ENCODE measurements at places on chromosomes 13 and 19. TPM values are rescaled to one million over a fixed set of nuclear protein-coding genes. Genes with fewer than 3 reads are reported as not detected.

DNA sequence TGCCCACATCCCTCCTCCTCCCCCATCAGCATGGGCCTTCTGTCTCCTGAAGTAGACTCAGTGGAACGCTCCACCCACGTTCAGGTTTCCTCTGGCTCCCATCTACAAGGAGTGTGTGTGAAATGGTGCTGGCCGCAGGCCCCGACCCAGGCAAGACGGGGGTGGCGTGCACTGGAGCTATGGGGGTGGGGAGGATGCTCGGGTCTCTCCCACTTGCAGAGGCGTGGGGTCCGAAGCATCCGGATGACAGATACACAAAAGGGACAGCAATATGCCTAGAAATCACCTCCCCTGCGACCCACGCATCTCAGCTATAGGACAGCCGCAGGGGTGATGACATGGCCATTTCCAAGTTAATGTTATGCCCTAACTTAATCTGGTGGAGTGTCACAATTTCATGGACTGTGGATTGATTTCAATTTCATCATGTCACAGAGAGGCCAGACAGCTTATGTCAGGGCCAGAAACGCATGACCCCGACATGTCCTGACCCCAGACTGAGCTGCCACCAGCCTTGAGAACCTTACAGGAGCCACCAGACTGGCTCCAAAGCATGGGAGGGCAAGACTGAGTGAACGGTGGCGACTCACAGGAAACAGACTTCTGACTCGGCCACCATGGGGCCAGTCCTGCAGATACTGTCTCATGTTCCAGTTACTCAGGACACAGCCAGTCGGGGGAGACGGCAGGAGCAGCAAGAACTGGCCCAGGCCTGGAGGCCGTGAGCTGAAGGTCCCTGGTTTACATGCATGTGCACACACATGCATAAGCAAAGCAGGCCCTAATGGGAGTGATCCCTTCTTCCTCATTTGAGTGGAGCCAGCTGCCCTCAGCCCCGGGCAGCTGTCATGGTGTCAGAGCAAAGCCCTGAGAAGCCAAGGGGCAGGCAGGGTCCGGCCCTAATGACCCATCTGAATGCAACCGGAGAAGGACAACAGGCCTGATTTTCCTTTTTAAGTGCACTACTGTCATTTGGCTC lies 82.2 kb downstream of the SLC7A1 start:
- H3K27me3 ChIP-seq: no peaks in the 10 kb centered on the region
- H3K27ac ChIP-seq: peak overlapping the region; percentile 27
- no peak overlapping the region for H3K4me3 ChIP-seq
- H3K36me3 ChIP-seq: peaks cover 24% of the 10 kb centered on the region

GRCh38 chr13:83995930-83996329 lies 113.7 kb upstream of the SLITRK1 start:
- H3K4me3 ChIP-seq: no peak overlapping the region
- no peaks in the 10 kb centered on the region for H3K27me3 ChIP-seq
- no peak for DNase-seq
- H3K4me1 ChIP-seq: no peaks in the 10 kb centered on the region
- no peak overlapping the region for H3K27ac ChIP-seq
- H3K36me3 ChIP-seq: no peaks in the 10 kb centered on the region

DNA sequence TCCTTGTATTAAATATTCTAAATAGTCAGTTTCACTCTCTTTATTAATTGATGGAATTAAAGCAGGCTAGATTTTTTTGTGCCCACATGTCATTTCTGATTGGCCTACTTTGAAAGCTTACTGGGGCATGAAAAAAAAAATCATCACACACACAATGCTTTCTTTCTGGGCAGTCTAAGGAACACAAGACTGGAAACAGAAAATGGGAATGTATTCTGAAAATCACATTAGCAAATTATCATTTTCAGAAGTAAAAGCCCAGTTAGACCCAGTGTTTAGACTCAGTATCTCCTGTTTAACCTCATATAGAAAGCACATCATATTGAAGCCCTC lies 339.4 kb downstream of the SPRY2 start:
- no peaks in the 10 kb centered on the region for H3K27me3 ChIP-seq
- no peak for DNase-seq
- H3K4me1 ChIP-seq: no peaks in the 10 kb centered on the region
- no peak overlapping the region for H3K4me3 ChIP-seq
- no peak overlapping the region for H3K27ac ChIP-seq

DNA sequence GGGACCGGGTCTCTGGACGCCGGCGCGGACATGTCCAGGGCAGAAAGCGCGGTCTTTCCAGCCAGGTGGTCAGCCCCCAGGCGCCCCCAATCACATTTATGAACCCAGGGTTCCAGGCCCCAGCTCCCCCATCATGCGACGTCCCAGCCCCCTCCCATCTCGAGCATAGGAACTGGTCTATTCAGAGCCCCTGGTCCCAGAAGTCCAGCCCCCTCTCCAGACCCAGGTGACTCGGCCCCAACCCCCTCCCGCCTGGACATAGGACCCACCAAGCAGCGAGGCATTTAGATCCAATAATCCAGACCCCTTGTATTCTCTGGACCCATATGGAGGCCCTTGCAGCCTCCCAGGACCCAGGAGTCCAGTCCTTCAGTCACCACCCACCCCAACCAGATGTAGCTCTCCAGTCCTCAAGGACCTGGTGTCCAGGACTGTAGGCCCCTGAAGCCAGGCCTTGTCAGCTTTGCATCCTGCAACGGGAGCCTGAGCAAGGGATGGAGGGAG lies 501 bp downstream of the APLP1 start:
- peaks cover 24% of the 10 kb centered on the region for H3K4me1 ChIP-seq
- peak overlapping the region; percentile 40 for H3K27ac ChIP-seq
- H3K36me3 ChIP-seq: no peaks in the 10 kb centered on the region
- no peak for DNase-seq
- H3K27me3 ChIP-seq: peaks cover 68% of the 10 kb centered on the region

DNA sequence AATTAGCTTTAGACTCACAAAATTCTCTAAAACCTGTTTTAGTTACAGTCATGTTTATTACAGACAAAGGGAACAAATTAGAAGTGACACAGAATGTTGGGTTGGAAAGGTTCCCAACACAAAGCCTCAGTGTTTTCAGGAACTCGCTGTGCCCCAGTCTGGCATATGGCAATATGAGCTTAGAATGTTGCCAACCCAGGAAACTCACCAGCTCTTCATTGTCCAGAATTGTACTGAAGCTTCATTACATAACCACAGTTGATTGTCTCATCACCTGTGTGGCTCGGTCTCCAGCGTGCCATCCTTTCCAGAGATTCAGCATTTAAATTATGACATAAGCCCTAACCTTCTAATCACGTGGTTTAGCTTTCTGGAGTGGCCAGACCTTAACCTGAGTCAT lies 19.1 kb downstream of the ZNF264 start:
- DNase-seq: no peak
- peaks cover 87% of the 10 kb centered on the region for H3K36me3 ChIP-seq
- no peaks in the 10 kb centered on the region for H3K27me3 ChIP-seq
- H3K4me3 ChIP-seq: no peak overlapping the region
- H3K27ac ChIP-seq: no peak overlapping the region
- H3K4me1 ChIP-seq: peaks cover 2% of the 10 kb centered on the region

Gene ZNF416
- 4.6 TPM for total RNA-seq
